H9 (cell line): ENCODE measurements at places on chromosomes 16 and 17. TPM values are rescaled to one million over a fixed set of nuclear protein-coding genes. Genes with fewer than 3 reads are reported as not detected.

Gene OR1A1
- total RNA-seq, result not detected in 2 replicates

Gene BRICD5
- 10.8 and 11.9 TPM in 2 replicates for total RNA-seq

Gene PRKCB
- total RNA-seq, result 7.0 and 7.7 TPM in 2 replicates

Gene CXCL16
- 4.2 and 4.5 TPM in 2 replicates for total RNA-seq

Gene FOXJ1
- 3.7 and 4.0 TPM in 2 replicates for total RNA-seq

Gene PSME3
- 205 and 222 TPM in 2 replicates for total RNA-seq

Gene CD300E
- not detected in 2 replicates for total RNA-seq

Gene SMYD4
- 28.8 and 29.0 TPM in 2 replicates for total RNA-seq

Gene SLC16A11
- 0.13 TPM in 1 of 2 replicates, not detected in the other for total RNA-seq

Gene PSMD11
- total RNA-seq, result 169 and 175 TPM in 2 replicates

Gene KRTAP4-9
- total RNA-seq, result not detected in 2 replicates

Gene TNFRSF17
- total RNA-seq, result not detected in 2 replicates

Gene ZSCAN10
- 207 and 212 TPM in 2 replicates for total RNA-seq

Gene IRX6
- not detected in 2 replicates for total RNA-seq

Gene TMEM114
- 0.33 and 1.2 TPM in 2 replicates for total RNA-seq

Gene KRTAP4-4
- not detected in 2 replicates for total RNA-seq

Gene NETO2
- 25.6 and 28.6 TPM in 2 replicates for total RNA-seq

Gene GUCY2D
- 0.15 and 0.35 TPM in 2 replicates for total RNA-seq

Gene WFIKKN1
- total RNA-seq, result 8.3 and 8.7 TPM in 2 replicates

Gene CCNF
- 61.6 and 62.2 TPM in 2 replicates for total RNA-seq

Gene CAPNS2
- 0.29 TPM in 1 of 2 replicates, not detected in the other for total RNA-seq

Gene WNT3
- 22.4 and 22.7 TPM in 2 replicates for total RNA-seq

Gene EFCAB5
- total RNA-seq, result not detected in 2 replicates

Gene CLEC18C
- 0.11 TPM in 1 of 2 replicates, not detected in the other for total RNA-seq

Gene HP
- not detected in 2 replicates for total RNA-seq

Gene AP2B1
- total RNA-seq, result 208 and 217 TPM in 2 replicates
